ENCODE measurements at places on chromosomes 16 and 17. TPM values are rescaled to one million over a fixed set of nuclear protein-coding genes. Genes with fewer than 3 reads are reported as not detected.

Gene PIGQ
- total RNA-seq: 43.3 TPM

Gene ADGRG1
- total RNA-seq: 2.4 TPM

Gene IGSF6
- total RNA-seq: 0.23 TPM

Gene SLC52A1
- total RNA-seq: 0.16 TPM

Gene ABCC12
- not detected for total RNA-seq

Gene KRTAP4-9
- not detected for total RNA-seq

Gene ZSCAN10
- total RNA-seq: 0.30 TPM

Gene HSPB9
- not detected for total RNA-seq

Gene SLX1A
- total RNA-seq: 102 TPM

Gene GPR179
- not detected for total RNA-seq

Gene AOC2
- total RNA-seq: 2.7 TPM

Gene SOST
- total RNA-seq: not detected

Gene TBX6
- total RNA-seq: 0.89 TPM

Gene ZNF750
- not detected for total RNA-seq

Gene SLC47A2
- not detected for total RNA-seq

Gene KRTAP16-1
- total RNA-seq: not detected

Gene NLRC3
- 95.4 TPM for total RNA-seq

Gene MPDU1
- total RNA-seq: 79.6 TPM

Gene RAMP2
- total RNA-seq: not detected

Data from T-helper 2 cell treated with Interferon-gamma antibody and Interleukin-4, amounts not matched to agents 100 ng/mL and 5 ng/mL, for 36 hours (primary cell).